ENCODE measurements at places on chromosomes 1 and 21. TPM values are rescaled to one million over a fixed set of nuclear protein-coding genes. Genes with fewer than 3 reads are reported as not detected.
A peak's percentile ranks its signal among the peaks of the same experiment; 100 is the strongest.

GRCh38 chr1:171286032-171286705 lies 27.8 kb upstream of the FMO4 start:
- H3K4me1 ChIP-seq, result peaks cover 1% of the 10 kb centered on the region
- H3K36me3 ChIP-seq, result no peaks in the 10 kb centered on the region
- no peak for DNase-seq
- H3K27ac ChIP-seq, result no peak overlapping the region
- no peak overlapping the region for H3K4me3 ChIP-seq
- peaks cover 27% of the 10 kb centered on the region for H3K27me3 ChIP-seq

DNA sequence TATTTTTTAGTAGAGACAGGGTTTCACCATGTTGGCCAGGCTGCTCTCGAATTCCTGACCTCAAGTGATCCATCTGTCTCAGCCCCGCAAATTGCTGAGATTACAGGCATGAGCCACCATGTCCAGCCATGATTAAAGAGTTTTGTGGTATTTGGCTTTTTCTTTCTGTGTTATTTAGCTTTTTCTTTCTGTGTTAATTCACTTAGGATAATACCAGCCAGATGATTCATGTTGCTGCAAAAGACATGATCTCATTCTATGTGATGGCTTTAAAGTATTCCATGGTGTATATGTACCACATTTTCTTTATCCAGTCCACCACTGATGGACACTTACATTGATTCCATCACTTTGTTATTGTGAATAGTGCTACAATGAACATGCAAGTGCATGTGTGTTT lies 1135.2 kb downstream of the AMY1C start:
- H3K27ac ChIP-seq, result no peak overlapping the region
- H3K4me3 ChIP-seq, result no peak overlapping the region
- H3K36me3 ChIP-seq, result no peaks in the 10 kb centered on the region
- H3K4me1 ChIP-seq, result no peaks in the 10 kb centered on the region
- peaks cover 9% of the 10 kb centered on the region for H3K27me3 ChIP-seq

- DNase-seq, result no peak
- no peaks in the 10 kb centered on the region for H3K27me3 ChIP-seq
- H3K4me3 ChIP-seq, result no peak overlapping the region
- H3K36me3 ChIP-seq, result no peaks in the 10 kb centered on the region
Measured at GRCh38 chr1:111515291-111516004, 12.0 kb upstream of the ADORA3 start.

DNA sequence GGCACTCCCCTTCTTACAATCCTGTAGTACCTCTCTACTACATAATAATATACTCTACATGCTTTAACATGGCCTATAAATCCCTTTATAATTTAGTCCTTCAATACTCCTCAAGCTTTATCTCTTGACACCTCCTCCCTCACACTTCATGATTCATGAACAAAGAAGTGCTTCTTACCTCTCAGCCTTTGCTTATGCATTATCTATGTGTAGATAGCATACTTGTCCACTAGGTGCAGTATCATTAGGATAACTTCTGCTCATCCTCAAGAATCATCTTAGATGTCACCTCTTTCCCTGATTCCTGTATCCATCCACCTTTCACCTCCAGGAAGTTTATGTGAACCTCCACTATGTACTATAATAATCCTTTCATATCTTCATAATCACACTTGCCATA lies 74.4 kb downstream of the COL24A1 start:
- no peak overlapping the region for H3K4me3 ChIP-seq
- H3K4me1 ChIP-seq, result peaks cover 2% of the 10 kb centered on the region
- H3K27ac ChIP-seq, result no peak overlapping the region
- peaks cover 10% of the 10 kb centered on the region for H3K27me3 ChIP-seq
- no peak for DNase-seq
- H3K36me3 ChIP-seq, result no peaks in the 10 kb centered on the region

DNA sequence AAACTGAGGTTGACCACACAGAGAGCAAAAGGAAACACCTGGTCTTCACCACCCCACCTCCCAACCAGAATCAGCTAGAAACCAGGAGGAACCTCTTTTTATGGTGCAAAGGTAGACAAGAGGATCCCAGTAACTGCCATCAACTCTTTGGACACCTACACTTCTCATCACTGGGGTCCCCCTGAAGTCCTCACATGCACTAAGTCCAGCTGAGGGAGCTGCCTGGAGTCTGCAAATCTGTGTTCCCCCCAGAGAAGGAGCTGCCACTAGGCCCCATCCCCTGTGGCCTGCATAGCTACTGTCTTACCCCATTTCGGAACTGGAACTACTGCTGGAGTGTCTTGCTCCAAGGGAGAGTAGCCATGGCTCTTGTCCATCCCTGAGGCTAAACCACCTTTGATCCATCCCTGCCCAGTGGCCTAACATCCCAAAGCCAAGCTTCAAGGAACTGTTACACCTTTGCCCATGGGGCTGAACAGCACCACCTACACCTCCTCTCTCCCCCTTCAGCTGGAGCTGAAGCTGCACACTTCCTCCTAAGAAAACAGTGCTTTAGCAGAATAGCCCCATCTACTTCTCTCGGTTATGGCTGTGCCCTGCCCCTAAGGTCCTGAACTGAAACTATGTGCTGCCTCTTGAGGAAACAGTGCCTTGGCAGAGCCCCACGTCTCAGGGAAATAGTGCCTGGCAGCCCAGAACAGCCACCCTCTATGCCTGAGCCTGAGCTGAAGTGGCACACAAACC lies 85.4 kb upstream of the CD53 start:
- no peaks in the 10 kb centered on the region for H3K36me3 ChIP-seq
- H3K4me1 ChIP-seq, result no peaks in the 10 kb centered on the region
- no peak for DNase-seq
- no peak overlapping the region for H3K4me3 ChIP-seq

DNA sequence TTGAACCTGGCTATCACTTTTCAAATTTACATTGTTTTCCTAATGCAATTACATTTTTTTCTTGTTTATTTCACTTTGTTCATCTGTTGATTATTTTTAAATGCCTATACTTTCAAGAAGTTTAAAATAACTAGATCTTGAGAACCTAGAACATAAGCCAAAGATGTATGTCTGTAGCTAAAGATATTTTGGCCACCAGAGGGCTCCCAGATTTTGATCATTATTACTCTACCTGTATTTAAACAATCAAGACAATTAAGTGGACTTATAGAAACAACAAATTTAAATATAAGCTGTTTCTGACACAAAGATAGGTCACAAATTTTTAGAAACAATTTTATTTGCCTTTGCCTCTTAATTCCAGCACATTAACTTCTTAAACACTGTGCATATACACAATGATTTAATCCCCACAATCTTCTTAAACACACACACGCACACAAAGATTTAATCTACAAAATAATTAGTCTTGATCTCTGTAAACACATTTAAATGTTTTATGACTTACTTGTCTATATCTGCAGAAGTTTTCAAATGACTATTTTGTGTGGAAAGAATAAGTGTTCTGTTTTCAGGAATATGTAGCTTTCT lies 380.0 kb downstream of the DSCAM start:
- no peaks in the 10 kb centered on the region for H3K4me1 ChIP-seq
- H3K36me3 ChIP-seq, result no peaks in the 10 kb centered on the region
- no peak for DNase-seq
- H3K4me3 ChIP-seq, result no peak overlapping the region

DNA sequence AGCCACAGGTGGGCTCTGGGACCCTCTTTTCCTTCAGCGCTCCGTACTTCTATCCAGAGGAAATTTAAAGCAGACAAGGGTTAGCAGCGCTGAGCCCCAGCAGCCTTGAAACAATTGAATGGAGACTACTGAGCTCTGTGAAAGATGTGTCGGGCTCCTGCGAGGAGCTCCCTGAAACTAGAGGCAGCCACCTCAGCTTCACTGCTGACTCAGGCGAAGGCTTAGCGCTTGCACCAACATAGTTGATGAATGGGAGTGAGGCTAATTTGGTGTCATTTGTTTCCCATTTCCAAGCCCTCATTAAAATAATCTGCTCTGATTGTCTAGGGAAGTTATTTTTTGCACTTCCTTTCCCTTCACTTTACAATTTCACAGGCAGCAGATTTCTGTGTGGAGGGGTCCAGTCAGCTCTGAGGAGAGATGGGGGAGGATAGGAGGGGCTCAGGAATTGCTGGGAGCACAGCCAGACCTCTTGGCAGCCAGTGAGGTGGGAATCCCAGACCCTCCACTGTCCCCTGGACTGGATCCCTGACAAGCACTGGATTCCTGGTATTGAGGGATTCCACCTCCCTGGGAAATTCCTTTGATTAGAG lies 398.9 kb upstream of the PLXNA2 start:
- no peak overlapping the region for H3K27ac ChIP-seq
- no peak for DNase-seq
- H3K4me3 ChIP-seq, result no peak overlapping the region
- peaks cover 7% of the 10 kb centered on the region for H3K27me3 ChIP-seq
- H3K4me1 ChIP-seq, result no peaks in the 10 kb centered on the region

DNA sequence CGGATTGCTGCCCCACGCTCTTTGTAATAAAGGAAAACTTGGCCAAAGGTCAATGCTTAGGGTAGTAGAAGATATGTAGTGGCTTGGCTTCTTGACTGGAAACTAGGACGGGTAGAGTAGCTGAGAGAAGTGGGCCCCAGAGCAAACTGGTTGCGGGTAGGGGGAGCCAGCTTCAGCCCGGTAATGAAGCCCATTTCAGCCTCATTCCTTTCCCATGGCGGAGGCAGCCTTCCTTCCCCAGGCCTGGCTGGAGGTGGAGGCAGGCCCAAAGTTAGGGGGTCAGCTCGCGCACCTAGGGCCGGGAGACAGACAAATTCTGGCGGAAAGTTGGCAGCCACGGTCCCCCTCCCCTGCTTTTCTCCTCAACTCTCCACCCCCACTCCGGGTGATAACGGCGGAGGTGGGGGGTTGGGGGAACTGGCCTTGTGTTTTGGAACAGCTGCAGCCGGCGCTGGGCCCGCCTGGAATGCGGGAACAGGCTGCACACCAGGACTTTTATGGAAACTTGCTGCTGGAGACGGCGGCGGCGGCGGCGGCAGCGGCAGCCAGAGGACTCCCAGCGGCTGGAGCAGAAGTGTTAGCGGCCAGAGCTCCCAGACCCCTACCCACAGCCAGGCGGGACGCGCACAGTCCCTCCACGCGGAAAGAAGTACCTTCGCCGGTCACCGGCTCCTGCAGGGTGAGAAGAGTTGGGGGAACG lies at the start of gene NEXN:
Gene NEXN (plus strand): TSS at position 544 of the 700 bp plus-strand sequence. CDS start 27,483 bp downstream, outside the sequence.
- peak within 1 kb of the TSS; percentile 99 for H3K27ac ChIP-seq
- peak within 1 kb of the TSS; percentile 97 for H3K4me3 ChIP-seq
- no peaks in the 10 kb centered on the region for H3K27me3 ChIP-seq

KRTAP21-2 gene
- not detected for total RNA-seq

AGT gene
- 30.1 TPM for total RNA-seq

ERICH3 gene
- total RNA-seq, result not detected

All from osteocyte (in vitro differentiated cells).